ENCODE measurements at places on chromosomes 12 and 14.

DNA sequence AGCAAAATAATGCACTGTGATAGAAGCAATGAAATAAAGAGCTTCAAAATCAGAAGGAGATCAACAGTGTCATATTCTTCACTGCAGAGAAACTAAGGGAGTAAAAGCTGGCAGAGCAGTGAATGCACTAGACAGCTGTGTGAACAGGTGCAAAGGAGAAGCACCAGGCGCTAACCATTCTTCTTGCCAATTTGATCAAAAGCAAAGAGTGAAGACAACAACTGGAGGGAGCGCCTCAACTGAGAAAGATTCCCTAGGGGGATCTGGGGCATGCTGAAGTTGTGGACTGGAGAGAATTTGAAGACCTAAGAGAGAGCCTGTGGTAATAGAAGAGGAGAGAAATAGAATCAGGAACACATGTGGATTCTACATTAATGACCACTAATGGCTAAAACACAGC, 50.4 kb upstream of the OVCH1 start:
- DNase-seq = no peak

DNA sequence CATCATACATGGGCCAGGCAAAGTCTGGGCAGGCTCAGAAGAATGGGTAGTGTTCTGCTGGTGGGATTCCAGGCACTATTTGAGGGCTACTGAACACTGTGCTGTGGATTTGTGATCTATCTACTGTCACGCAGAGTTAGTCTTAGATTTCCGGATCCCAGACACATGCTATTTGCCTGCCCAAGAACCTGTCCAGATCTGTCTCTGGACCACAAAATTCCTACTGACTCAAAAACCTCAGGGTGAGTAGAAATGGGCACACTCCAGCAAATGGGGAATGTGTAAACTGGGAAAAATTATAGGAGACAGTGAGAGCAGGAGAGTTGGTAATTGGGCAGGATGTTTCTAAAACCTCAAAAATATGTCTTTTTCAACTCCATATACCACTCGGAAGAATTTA, 129.9 kb downstream of the GALC start:
- DNase-seq = no peak

GRCh38 chr12:104477510-104478390, 21.0 kb downstream of the CHST11 start:
- no peak for DNase-seq

GRCh38 chr12:106138633-106139421, at the start of gene NUAK1:
Gene NUAK1 (minus strand): TSS chr12:106138954. CDS start chr12:106138653, 301 bp downstream.
- no peak for DNase-seq

- no peak for DNase-seq
Measured at GRCh38 chr12:112928978-112929377, 9.3 kb upstream of the OAS3 start.

DNA sequence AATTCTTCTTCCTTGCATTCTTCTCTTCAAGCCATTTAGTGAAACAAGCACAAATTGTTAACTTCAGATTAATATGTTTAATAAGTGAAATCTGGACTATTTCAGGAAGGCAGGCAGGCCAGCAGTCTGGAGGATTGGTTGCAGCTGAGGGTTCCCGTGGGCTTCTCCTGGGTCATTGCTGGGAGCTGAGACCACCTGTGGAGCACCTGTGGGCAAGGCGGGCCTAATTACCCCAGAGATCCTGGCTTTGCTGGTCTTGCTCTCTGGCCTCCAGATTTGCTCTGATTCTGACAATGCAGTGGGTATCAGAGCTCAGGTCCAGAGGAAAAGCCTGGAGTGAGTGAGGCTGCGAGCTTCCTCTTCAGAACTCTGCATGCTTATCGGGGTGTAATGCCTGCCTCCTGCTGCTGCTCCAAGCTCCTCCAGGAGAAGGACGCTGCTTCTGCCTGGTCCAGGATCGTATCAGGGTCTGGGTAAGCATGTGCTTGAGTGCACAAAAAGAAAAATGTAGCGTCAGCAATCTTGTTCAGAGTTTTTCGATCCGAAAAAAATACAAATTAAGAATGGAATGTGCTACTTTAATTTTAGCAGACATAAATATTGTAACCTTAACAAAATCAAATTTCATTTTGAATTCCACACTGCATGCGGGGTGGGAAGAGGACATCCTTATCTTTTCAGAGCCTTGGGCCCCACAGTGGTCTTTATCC, 93.8 kb downstream of the TMEM30B start:
- DNase-seq = no peak

DNA sequence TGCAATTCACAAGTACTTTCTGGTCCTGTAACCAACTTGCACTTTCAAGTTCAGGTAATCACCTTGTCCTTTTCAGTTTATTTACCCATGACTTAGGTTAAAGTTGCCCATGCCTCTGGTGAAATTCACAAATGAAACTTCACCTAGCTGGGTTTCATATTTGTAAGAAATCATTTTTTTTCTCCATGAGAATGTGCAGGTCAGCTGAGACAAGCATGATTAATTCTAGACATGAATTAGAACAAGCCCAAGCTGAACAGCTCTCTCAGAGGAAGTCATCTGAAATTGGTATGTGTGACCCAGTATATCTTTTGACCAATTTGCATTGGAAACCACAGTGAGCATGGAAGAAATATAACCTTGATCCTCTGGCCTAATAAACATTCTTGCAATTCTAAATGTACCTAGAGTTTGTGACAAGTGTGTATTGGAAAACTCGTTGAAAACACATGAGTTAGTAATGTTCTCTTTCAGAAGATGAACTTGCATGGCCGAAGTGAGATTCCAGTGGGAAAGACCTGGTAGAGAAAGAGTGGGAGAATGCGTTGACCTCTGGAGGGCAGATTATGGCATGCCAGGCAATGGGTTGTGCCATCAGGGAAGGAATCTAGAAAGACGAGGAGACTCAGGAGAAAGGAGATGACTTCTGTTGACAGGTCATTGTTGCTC, 486.5 kb downstream of the ZFP36L1 start:
- DNase-seq = no peak

DNA sequence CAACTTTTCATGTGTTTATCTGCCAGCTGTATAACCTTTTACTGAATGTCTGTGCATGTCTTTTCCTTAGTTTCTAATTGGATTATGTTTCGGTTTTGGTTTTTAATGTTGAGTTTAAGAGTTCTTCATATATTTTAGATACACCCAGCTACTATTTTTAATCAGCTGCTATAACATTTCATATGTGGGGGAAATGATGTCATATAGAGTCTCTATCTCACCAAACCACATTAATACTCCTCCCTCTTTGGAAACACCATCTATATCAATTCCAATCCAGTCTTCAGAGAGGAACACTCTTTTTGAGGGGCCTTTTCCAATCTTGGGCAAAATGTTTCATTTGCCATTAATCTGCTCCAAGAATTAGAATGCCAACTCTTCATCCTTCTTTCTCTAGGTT, 28.5 kb upstream of the GCH1 start:
- no peak for DNase-seq

GRCh38 chr14:91322623-91323022, 78.1 kb upstream of the GPR68 start:
- no peak for DNase-seq

DNA sequence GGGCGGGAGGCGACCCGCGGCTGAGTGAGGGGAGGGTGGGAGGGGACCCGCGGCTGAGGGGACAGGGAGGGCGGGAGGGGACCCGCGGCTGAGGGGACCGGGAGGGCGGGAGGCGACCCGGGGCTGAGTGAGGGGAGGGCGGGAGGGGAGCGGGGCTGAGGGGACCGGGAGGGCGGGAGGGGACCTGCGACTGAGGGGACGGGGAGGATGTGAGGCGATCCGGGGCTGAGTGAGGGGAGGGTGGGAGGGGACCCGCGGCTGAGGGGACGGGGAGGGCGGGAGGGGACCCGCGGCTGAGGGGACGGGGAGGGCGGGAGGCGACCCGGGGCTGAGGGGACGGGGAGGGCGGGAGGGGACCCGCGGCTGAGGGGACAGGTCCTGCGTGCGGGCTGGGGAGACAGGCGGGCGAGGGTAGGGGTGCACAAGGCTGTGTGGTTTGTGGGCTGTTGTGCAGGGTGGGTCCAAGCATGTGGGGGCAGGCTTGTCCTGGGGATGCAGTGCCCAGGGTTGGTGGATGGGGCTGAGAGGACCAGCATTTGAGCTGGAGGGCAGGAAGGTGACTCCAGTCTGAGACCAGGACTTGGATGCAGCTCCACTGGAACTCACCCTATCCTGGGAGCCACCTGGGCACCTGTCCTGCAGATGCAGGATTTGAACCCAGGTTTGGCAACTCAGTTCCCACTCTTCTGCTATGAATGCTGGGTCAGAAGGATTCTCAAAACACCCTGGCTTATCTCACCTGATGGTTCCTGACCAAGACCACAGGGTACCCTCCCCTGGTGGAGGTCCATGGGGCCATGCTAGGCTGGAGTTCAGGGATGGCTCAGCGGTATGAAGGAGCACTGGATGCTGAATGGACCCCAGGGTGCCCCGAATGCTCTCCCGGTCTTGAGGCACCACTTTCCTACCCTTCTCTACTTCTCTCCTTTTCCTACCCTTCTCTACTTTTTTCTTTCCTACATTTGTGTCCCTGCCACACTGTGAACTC, 9.4 kb downstream of the PLD4 start:
- no peak for DNase-seq

DNA sequence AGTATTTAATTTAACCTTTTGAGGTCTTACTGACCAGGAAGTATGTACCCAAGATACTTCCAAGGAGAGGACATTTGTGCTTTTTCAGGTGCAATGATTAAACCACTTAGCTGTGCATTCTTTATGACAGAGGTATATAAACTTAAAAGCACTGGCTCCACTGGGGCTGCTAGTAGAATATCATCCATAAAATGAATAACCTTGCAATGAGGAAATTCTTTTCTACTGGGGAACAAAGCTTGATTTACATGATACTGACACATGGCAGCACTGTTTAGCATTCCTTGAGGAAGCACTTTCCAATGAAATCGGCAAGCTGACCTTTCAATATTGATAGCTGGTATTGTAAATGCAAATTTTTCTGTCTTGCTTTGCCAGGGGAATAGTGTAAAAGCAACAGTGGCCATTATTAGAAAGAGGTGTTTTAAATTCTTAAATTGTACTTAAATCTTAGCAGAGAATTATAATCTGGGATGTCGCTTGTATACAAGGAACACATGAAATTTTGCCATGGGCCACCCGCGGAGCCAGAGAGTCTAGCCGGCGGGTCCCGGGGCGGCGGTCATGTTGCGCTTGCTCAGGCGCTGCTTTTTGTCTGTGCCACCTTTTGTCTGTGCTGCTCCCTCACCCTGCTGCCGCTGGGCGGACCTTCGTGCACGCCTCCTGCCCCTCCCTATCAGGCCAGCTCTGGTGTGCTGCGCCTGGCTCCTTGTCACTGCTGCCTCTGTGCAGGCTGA, 20.9 kb upstream of the BLTP3B start:
- no peak for DNase-seq
